ENCODE measurements at places on chromosomes 7 and 10. TPM values are rescaled to one million over a fixed set of nuclear protein-coding genes. Genes with fewer than 3 reads are reported as not detected.

DNA sequence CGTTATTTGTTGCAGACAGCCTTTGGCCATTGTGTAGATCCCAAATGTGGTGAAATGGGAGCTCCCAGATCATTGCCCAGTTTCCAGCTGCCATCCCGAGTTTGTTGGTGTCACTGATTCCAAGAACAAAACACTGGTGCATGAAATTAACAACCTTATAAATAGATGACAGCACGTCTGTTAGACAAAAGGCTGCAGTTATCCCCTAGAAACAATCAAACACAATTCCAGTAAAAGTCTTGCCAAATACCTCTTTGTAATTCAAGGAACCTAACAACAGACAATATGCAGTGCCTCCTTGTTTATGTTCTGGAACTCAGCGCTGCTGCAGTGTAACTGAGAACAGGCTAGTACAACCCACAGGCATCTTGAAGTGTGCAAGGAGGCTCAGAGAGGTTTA, 404.5 kb downstream of the PAXIP1 start:
- H3K4me3 ChIP-seq: no peak overlapping the region
- H3K4me1 ChIP-seq: no peaks in the 10 kb centered on the region
- H3K27me3 ChIP-seq: no peaks in the 10 kb centered on the region
- H3K27ac ChIP-seq: no peak overlapping the region
- H3K36me3 ChIP-seq: no peaks in the 10 kb centered on the region

GRCh38 chr10:131067690-131068089, 243.8 kb downstream of the TCERG1L start:
- peaks cover 9% of the 10 kb centered on the region for H3K4me1 ChIP-seq
- H3K4me3 ChIP-seq: no peak overlapping the region
- DNase-seq: no peak
- H3K27me3 ChIP-seq: no peaks in the 10 kb centered on the region
- no peaks in the 10 kb centered on the region for H3K36me3 ChIP-seq

GRCh38 chr7:129271500-129272355, 46.9 kb downstream of the AHCYL2 start:
- peak; percentile 91 for DNase-seq
- peaks cover 11% of the 10 kb centered on the region for H3K4me1 ChIP-seq
- no peaks in the 10 kb centered on the region for H3K27me3 ChIP-seq
- no peaks in the 10 kb centered on the region for H3K36me3 ChIP-seq
- H3K27ac ChIP-seq: no peak overlapping the region

DNA sequence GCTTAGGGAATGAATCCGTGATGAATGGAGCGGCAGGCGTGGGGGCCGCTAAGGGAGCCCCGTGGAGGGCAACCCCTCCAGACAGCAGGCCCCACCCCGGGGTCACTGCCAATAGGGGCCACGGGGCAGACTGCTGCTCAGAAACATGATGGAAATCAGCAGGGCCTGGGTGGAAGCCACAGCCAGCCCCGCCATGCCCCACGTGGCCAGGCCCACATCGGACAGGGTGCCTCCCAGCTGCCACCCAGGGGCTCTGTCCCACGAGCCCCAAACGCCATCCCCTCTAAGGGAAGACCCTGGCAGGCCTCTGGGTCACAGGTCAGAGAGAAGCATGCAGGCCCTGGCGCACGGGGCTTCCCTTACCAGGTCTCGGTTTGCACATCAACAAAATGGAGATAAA, 28.4 kb downstream of the TNRC18 start:
- DNase-seq: no peak
- H3K27me3 ChIP-seq: no peaks in the 10 kb centered on the region
- no peak overlapping the region for H3K27ac ChIP-seq
- H3K36me3 ChIP-seq: no peaks in the 10 kb centered on the region
- peaks cover 4% of the 10 kb centered on the region for H3K4me1 ChIP-seq

The GBX1 gene
- total RNA-seq: not detected

The SLC18A2 gene
- total RNA-seq: 0.04 TPM
